ENCODE measurements at places on chromosomes 16 and 17.

DNA sequence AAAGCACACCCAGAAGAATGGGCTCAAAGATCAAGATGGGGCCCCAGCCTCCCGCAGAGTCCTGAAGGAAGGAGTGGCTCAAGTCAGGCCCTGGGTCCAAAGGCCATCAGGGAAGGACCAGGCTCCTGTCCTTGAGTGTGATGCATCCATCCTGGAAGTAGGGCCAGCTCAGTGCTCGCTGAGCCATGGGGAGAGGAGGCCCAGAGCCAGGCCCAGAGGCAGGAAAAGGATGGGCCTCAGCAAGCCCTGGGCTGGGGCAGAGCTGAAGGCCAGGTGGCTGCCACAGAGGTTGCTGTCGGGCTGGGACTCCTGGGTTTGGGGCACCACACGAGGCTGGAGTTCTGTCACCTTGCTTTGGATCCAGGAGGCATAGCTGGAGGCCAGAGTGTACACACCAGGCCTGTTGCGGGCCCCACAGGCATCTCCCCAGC, 3.7 kb downstream of the PRSS8 start:
- no peak for DNase-seq

DNA sequence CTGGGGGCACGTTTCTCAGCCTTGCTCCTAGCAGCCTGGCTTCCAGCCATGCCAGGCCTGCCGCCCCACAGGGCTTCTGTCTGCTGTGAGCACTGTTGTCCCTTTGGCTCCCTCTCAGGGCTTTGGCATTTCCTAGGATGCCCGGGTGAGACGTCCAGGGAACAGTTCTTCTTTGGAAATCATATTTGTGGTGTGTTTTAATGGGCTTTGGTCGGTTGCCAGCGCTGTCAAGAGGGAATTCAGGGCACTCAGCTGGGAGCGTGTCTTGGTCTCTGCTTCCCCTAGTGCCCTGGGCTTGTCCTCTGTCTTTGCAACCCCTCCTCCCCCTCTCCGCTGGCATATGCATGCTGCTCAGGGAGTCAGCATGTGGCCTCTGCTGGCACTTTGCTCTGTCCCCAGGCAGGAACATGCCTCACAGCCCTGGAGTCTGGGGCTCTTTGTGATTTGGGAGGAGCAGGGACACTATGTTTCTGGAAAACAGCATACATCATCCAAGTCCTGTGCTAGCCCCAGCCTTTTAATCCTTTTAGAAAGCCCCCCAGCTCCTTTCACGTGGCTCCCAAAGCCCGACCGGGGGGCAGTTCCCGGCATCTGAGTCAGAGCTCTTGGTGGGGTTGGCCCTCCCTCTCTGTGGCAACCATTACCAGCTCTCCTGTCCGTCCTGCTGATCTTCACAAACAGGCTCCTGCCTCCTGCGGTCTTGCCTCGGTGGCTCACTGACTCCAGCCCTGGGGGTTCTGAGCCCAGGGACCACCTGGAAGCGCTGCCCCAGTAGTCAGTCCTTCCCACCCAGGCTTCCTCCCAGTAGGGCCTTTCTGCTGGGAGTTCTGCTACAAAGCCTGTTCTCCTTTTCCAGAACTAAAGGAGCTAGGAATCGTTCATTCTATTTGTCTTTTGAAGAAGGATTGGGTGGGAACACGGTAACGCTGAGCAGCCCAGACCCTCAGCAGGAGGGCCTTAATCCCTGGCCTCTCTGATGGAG, 26.7 kb downstream of the SAP30BP start:
- no peak for DNase-seq

- no peak for DNase-seq
Measured at GRCh38 chr17:11309850-11310249, 68.8 kb downstream of the SHISA6 start.

- no peak for DNase-seq
Measured at GRCh38 chr16:47150067-47150466, 6.3 kb upstream of the NETO2 start.

- peak; percentile 61 for DNase-seq
Measured at GRCh38 chr16:84742641-84743092, 42.9 kb downstream of the USP10 start.

DNA sequence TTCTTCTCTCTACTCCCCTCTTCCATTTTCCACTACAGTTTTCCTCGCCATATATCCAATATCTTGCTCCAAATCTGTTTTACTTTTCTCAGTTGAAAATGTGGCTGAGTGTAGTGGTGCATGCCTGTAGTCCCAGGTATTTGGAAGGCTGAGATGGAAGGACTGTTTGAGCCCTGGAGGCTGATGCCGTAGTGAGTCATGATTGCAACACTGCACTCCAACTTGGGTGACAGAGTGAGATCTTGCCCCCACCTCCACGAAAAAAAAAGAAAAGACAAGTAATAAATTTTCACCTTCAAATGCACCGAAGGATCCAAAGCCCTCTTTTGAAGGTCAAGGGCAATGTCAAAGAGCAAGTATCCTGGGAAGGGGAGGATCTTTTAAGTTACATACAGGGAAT, 592.3 kb downstream of the TMEM114 start:
- DNase-seq, result no peak

Measured in inflammatory macrophage treated with lipopolysaccharide for 1 hour (primary cell).